ENCODE measurements at places on chromosomes 5 and 9.

GRCh38 chr9:79021084-79021483 lies 550.7 kb upstream of the TLE4 start:
- DNase-seq = no peak

DNA sequence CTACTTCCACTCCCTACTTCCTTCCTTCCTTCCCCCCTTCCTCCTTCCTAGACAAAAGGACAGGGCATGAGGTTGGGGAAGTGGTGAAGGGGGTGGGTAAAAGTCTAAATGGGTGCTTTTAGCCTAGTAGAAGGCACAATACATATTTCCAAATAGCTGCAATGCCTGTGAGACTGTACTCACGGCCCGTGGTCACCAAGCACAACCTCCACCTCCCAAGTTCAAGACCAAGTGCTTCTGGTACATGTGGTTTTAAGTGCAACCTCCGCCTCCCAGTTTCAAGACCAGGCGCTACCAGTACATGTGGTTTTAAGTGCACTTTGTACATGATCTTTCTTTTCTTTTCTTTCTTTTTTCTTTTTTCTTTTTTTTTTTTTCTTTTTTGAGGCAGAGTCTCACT lies 14.5 kb upstream of the NTNG2 start:
- no peak for DNase-seq

DNA sequence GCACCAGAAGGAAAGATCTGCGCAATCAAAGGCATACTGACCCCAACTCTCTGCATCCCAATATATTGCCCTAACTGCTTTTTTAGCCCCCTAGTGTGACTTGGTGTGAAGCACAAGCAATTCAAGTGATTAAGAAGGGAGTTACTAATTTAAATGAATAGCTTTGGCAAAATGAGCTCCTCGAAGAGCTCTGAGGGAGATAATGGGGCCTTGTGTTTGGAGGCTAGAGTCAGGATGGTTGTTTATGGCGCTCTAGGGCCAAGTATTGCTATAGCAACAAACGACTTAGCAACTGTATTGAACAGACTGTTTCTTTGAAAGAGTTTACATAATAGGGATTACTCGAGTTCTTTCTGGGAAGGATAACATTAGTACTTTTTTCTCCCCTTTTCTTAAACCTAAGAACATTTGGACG lies 11.5 kb upstream of the C5orf58 start:
- no peak for DNase-seq

GRCh38 chr5:41686191-41686590 lies 175.8 kb upstream of the PLCXD3 start:
- DNase-seq = no peak

GRCh38 chr5:13814301-13814700 lies 130.2 kb downstream of the DNAH5 start:
- DNase-seq = no peak

DNA sequence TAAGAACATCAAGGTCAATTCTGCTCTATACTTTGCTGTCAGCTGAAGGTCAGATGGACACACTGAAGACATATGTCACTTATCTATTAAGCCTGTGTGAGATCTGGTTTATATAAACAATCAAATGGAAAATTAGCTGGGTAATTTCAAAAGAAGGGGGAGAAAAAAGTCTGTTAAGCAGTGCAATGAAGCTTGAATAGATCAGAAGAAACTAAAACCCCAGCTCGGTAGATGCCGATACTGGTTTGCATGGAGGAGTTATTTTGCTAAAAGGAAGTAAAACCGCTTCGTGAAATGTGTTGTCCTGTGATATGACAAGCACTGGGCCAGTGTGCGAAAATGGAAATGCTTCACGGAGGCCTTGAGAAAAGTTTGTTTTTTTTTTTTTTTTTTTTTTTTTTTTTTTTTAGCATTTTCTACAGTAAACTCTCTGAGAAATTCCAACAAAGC lies 148.8 kb downstream of the MEF2C start:
- DNase-seq = peak; percentile 56

- DNase-seq = no peak
These were observed 81.8 kb downstream of the CNTLN start for GRCh38 chr9:17216646-17217045.

DNA sequence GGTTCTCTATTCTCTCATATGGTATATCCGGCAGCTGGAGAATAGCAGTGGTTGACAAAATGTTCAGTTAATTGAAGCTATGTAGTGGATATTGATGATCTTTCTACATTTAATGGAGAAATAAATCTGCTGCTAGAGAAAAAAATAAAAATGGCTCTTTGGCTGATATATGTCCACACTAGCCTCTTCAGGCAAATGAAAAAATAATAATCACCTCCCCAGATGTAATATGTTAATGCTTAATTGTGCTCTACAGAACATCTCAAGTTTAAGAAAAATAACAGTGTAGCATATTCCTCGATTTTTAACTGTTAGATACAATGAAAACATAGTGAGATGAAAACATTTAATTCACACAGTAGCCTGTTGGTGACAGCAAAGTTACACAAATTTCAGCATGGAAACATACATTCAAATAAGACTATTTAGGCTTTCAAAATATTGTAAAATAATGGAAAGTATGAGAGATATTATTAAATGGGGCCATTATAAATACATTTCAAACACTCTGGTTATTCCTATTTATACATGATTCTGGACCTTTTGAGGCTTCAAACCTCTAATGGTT lies 543.0 kb downstream of the MAT2B start:
- no peak for DNase-seq

- no peak for DNase-seq
These were observed 161.2 kb downstream of the RGS3 start for GRCh38 chr9:113624721-113625120.

- no peak for DNase-seq
These were observed 11.1 kb downstream of the ERGIC1 start for GRCh38 chr5:172845154-172845553.

DNA sequence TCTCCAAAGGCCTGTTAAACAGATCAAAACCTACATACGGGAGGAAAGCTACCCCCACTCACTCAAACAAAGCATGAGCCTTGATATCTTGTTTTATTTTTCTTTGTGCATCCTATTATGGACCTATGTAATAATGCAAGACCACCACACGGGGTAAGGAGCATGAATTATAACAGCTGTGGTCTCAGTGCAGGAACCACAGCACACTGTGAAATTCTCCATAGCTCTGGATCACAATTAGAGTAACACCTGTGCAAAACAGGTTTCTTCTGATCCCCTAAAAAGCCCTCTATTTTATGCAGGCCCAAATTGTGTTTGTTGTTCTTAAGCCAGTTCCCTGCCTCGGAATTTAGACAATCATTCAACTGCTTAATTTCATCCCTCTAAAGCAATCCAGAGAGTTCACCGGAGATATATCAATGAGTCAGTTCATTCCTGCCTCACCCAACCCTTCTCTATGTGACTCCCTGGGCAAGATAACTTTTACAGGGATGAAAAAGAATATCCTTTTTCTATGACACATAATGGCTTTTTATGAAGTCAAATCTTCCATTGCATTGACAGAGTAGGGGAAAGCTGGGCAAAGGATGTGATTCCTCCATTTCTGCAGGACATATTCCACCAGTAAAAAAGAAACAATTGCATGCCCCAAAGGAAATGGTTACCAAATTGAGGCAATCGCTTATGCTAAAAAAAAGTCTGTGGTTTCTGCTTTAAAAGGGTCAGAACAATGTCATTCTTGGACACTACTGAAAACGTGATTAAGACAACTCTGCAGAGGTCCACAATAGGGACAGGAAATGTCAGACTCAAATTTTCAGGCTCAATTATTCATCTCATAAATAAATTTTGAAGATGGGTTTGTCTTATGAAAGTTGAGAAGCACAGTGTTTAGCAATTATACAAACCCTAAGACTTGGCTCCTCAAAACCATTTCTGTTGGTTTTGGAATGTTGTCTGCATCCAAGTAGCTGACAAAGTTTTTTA lies 41.6 kb upstream of the FST start:
- no peak for DNase-seq

- DNase-seq = no peak
These were observed 2.6 kb upstream of the SLC28A3 start for GRCh38 chr9:84343111-84343521.

DNA sequence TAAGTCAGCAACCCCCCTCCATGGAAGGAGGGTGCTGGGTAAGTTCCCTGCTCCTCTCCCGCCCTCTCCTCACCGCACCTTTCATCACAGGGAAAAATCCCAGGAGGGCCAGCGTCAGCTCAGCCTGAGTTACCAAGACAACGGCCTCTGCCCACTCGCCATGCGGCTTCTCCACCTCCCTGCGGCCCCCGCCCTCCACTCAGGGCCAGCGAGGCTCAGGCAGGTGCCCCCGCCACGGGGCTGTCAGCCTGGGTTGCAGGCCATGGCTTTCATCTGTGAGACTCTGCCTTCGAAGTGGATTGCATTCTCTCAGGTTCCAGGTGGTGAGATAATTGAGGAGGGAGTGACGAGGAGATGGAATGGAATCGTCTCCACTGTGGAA lies 27.2 kb upstream of the LAMC3 start:
- DNase-seq = no peak

- DNase-seq = peak; percentile 50
These were observed 22.2 kb upstream of the CEP78 start for GRCh38 chr9:78213712-78214111.

DNA sequence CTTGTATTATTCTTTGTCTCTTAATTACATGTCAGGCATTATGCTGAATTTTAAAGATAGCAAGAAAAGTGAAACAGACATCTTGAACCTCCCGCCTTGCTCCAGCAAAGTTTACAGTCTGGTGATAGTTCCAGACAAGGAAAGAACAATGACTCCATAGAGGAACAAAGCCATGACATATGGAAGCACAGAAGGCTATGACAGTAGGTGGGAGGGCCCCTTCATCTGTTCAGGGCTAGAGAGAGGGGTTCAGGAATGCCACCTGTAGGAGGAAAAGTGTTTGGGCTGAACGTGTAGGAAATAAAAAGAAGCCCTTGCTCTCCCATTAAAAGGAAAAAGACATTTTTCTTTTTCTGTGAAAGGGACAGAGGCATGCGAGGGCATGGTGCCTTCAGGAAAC lies 315.6 kb downstream of the TRIM32 start:
- no peak for DNase-seq

GRCh38 chr9:34634551-34635248 lies 2.9 kb downstream of the SIGMAR1 start:
- DNase-seq = no peak

GRCh38 chr9:16304301-16304700 lies 566.2 kb downstream of the BNC2 start:
- DNase-seq = no peak

- no peak for DNase-seq
These were observed 29.0 kb downstream of the PITX1 start for GRCh38 chr5:135005076-135005475.

DNA sequence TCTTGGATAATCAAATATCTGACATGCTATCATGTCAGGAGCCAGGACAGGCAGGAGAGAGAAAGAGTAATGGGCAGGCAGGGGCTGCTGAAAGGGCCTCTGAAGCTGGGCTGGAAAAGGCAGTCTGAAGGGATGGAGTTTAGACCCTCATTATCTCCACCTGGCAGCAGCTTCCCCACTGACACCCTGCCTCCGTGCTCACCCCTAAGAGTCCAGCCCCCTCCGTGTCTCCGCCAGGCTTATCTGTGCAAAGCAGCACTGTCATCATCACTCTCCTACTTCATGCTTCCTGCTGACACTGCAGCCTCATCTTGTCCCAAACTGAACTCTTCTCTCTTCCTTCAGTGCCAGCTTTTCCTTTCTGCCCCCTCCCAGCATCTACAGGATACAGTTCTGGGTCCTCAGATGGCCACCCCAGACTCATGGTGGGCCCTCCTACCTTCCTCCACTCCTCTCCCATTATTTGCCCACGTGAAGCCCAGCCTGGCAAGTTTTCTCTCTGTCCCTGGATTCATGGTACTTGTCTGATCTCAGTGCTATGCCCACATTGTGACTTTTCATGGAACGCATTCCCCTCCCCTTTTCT lies 70.9 kb upstream of the KLF9 start:
- no peak for DNase-seq

DNA sequence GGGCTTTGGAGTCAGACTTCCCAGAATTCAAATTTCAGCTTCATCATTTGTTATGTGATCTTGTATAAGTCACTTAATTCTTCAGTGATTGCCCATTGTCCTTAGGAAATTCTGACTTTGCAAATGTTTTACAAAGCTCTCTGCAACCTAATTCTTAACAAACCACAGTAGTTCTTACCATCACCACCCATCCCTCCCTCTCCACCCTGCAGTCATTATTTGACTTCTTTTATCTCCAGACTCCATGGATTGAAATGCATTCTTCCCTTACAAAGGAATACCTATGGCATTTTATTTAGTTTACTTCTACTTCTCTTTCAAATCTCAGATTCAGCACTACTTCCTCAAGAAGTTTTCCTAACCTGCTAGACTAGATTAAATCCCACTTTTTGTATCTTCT lies 23.1 kb downstream of the SHLD3 start:
- no peak for DNase-seq

- DNase-seq = no peak
These were observed 2.0 kb downstream of the NR2F1-AS1 start for GRCh38 chr5:93578813-93579691.

DNA sequence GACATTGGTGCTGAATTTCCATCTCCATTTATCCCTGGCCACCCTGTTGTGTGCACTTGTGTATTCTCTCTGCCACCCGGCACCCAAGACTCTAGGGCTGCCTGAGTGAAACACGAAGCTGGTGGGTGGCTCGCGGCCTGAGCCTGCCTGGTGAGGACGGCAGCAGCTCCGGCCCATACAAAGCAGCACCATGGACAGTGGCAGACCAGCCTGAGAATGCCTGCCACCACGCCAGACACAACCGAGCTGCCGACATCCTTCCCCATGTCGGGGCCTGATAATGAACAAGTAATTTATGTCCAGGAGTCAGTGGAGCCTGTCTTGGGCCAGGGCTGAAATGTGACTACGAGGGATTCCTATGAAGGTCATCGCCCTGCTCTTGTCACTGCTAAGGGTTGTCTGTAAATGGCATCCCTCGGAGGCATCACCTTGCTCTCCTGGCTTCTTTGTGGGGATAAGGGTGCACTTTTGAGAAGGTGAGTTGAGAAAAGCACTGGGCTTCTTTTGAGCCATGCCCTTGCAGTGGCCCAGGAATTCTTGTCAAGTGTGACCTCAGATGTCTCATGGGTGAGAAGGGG lies 175.7 kb downstream of the MELK start:
- peak; percentile 28 for DNase-seq

DNA sequence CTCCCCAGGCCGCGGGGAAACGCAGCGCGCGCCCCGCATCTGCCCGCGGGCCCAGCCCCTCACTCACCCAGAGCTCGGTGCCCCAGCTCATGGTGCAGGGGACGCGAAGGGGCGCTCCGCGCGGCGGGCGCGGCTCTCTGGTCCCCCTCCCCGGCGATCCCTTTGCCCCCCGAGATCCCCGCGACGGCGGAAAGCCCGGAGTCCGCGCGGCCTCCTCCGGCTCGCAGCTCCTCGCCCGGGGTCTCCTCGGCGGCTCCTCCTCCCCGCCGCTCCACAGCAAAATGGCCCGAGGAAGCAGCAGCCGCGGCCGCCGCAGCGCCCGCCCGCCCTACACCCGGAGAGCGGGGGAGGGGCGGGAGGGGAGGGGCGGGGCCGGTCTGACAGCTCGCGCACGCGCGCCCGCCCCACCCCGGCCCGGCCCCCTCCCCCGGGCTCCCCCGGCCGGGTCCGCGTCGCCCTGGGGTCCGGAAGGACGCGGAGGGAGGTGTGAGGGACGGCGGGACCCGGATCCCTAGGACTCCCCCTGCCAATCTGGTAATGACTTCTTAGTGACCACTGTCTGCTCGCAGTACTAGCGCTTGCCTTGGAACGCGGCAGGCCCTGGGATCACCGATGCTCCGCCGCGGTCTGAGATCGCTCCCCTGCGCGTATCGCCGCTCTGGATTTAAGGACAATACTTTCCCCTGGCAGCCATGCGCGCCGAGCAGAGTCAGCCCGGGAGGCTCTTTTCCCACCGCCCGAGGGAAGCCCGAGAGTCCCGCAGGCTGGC lies at the start of gene FNBP1:
FNBP1 (minus strand) TSS at position 305 of the 769 bp plus-strand sequence; CDS start at position 91, 214 bp downstream.
- peak; percentile 77 for DNase-seq
